Activated naive CD4-positive, alpha-beta T cell treated with anti-CD3 and anti-CD28 coated beads, Interleukin-2, amount 10 ng/mL, durations not matched to agents 7 days and 5 days (primary cell): ENCODE measurements at places on chromosomes 2 and 18.

DNA sequence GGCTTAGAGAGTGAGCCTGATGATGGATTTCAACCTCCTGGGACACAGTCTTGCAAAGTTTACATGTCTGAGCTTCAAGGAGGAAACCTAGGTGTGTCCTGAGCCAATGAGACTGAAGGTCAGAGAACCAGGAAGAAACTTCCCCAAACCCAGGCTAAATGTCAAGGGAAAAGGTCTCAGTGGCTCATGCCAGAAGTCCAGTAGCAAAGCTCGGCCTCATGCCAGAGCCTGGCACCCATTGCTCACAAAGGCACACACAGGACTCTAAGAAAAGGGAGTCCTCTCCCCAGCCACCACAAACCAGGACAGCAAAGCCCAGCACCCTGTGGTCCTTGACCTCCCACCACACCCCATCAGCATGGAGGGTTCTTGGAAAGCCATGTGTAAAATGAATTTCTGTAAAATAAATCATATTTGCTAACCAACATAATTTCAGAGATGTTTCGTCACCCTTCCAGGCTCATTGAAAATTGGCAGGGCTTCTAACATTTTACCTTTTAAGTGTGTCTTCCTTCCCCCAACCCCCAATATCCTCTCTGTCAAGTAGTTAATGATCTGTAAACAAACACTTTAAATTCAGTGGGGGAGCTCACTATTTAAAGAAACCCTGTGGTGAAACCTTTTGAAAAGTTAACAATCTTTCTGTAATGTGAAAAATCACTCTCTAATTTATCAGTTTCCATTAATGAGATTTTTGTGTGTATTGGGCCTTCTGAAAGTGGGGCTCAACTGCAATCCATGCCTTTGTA is 77.1 kb downstream of the BCL11A start:
- no peak for DNase-seq

GRCh38 chr2:65706411-65706810 is 274.0 kb upstream of the SPRED2 start:
- no peak for DNase-seq

GRCh38 chr2:110843959-110844510 is 111.7 kb downstream of the ACOXL start:
- no peak for DNase-seq

- DNase-seq, result no peak
Measured at GRCh38 chr18:13871701-13872100, 43.6 kb downstream of the MC2R start.

DNA sequence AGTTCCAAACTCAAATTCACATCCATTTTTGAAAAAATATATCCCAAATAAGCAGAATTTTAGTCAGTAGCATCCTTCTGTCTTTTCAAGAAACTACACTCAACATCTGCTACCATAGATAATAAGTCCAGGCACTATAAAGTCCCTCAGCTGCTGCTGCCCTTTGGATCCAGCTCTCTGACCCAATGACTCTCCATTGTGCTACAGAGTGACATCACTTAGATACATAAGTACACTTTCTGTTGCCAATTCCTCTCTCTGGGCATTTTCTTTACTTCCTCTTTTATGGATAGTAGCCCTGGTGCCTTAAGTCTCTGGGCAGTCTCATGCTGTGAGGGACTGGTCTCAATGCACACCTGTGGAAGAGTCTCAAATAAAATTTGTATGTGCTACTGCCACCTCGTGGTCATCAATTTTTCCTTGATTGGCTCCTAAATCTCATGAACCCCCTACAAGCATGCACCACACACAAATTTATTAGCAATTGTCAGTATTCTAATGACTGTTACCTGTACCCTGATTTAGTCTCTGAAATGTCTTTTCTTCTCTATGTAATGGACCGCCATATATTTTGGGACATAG is 219.2 kb downstream of the LRP1B start:
- DNase-seq, result no peak

DNA sequence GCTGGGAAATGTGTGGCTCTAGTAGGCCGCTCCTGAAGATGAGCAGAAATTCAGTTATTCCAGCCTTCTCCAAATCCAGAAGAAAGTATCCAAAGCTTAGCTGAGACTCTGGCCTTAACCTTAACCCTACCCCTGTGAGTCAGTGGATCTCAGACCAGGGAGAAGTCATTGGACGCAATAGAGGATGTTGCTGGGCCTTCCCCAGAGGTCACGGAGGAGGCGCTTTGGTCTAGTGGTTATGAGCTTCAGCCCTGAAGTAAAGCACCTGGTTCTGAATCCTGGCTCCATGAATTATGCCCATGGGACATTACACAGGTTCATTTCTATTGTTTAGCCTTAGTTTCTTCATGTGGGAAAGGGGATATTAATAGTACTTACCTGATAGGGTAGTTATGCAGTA is 24.0 kb downstream of the PKDCC start:
- DNase-seq, result no peak

- DNase-seq, result no peak
Measured at GRCh38 chr2:28768422-28768821, 16.8 kb downstream of the PPP1CB start.

GRCh38 chr2:46177461-46178089 is 119.6 kb upstream of the EPAS1 start:
- no peak for DNase-seq

DNA sequence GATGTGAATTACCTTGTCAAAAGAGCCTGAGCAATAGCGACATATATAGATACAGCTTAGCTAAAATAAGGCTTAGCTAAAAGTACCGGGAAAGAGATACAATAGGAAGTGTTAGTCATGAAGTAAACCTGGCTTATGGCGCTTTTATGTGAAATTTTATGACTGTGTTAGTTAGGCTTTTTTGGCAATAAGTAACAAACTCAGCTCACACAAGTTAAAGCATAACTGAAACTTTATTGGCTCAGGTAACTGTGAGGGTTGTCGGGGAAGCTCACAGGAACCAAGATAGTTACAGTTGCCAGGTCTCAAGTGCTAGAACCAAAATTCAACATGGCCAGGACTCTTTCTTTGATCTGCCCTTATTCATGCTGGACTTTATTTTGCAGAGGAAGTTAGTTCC is 925.0 kb upstream of the GYPC start:
- no peak for DNase-seq
